Right ventricle myocardium superior (tissue), 1 donor: ENCODE measurements at places on chromosomes 3 and 15. TPM values are rescaled to one million over a fixed set of nuclear protein-coding genes. Genes with fewer than 3 reads are reported as not detected.

Gene SPTSSB
- not detected for total RNA-seq

Gene NR1I2
- 0.11 TPM for total RNA-seq

Gene TPRG1
- total RNA-seq = 2.7 TPM

- DNase-seq = no peak
Observed at GRCh38 chr15:81819924-81820635, 225.7 kb downstream of the MEX3B start.
